ENCODE measurements at places on chromosomes 4 and X.

- no peak overlapping the region for H3K27ac ChIP-seq
- no peak for DNase-seq
- H3K4me1 ChIP-seq: no peaks in the 10 kb centered on the region
- no peaks in the 10 kb centered on the region for H3K27me3 ChIP-seq
- H3K36me3 ChIP-seq: no peaks in the 10 kb centered on the region
Measured at GRCh38 chrX:68634649-68635227, 12.7 kb upstream of the STARD8 start.

GRCh38 chrX:2458309-2458708, 42.5 kb downstream of the DHRSX start:
- no peaks in the 10 kb centered on the region for H3K4me1 ChIP-seq
- no peaks in the 10 kb centered on the region for H3K36me3 ChIP-seq
- no peaks in the 10 kb centered on the region for H3K27me3 ChIP-seq

DNA sequence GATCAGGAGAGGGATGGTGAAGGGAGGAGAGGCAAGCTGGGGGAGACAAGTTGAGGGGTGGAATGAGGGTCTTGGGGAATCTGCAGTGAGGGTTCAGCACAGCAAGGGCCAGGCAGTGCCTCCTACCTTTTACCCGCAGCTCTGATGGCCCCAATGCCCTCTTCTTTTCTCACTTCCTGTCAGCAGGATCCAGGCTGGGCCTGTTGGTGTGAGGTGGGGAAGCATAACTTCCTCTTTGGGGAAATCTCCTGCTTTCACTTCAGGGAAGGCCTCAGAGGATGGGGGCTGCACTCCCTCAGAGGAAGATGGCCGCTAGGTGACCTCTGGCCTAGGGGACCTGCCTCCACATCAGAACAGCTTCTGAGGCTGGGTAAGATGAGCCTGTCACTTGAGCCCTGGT, 36.5 kb downstream of the EFNB1 start:
- H3K4me3 ChIP-seq: no peak overlapping the region
- H3K4me1 ChIP-seq: peaks cover 16% of the 10 kb centered on the region
- no peak overlapping the region for H3K27ac ChIP-seq
- no peaks in the 10 kb centered on the region for H3K36me3 ChIP-seq

GRCh38 chr4:69759189-69759604, 1.2 kb downstream of the SULT1B1 start:
- H3K27ac ChIP-seq: no peak overlapping the region
- H3K4me1 ChIP-seq: peaks cover 7% of the 10 kb centered on the region
- no peaks in the 10 kb centered on the region for H3K36me3 ChIP-seq
- no peak for DNase-seq

- H3K36me3 ChIP-seq: peaks cover 6% of the 10 kb centered on the region
- no peak for DNase-seq
- no peak overlapping the region for H3K4me3 ChIP-seq
- no peak overlapping the region for H3K27ac ChIP-seq
- H3K4me1 ChIP-seq: peaks cover 26% of the 10 kb centered on the region
- H3K27me3 ChIP-seq: no peaks in the 10 kb centered on the region
Measured at GRCh38 chrX:118978451-118978850, 4.0 kb downstream of the LONRF3 start.

- no peak for DNase-seq
- no peaks in the 10 kb centered on the region for H3K4me1 ChIP-seq
- peaks cover 36% of the 10 kb centered on the region for H3K36me3 ChIP-seq
- no peak overlapping the region for H3K27ac ChIP-seq
- H3K27me3 ChIP-seq: no peaks in the 10 kb centered on the region
Measured at GRCh38 chr4:25821899-25822298, 40.9 kb downstream of the SEL1L3 start.

DNA sequence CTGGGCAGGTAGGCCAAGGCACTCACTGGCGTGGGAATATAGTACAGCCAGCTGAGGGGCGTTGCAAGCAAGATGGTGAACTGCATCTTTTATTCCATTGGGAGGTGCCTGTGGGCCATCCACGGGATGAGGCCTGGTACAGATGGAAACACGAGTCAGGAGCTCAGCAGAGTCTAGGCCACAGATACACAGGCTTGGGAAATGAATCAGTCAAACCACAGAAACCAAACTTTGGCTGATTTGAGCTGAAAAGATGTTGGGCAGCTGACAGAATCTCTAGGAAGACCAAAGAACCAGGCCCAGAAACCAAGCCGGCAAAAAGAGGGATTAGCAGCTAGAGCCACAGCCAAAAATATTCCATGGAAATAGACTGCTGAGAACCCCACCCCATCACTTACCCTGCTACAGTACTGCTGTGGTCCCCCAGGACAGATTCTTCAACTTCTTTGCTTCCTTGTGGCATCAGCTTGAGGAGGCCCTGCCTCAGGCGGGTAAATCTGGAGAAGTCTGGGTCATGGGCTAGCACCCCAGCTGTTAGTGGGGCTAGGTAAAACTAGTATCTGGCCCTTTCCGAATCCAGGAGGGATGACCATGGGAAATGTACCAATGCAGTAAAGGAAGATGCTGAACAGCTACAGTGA, 75.4 kb downstream of the TMEM131L start:
- H3K4me3 ChIP-seq: no peak overlapping the region
- peaks cover 7% of the 10 kb centered on the region for H3K36me3 ChIP-seq
- peaks cover 42% of the 10 kb centered on the region for H3K4me1 ChIP-seq
- no peak for DNase-seq

- no peak overlapping the region for H3K27ac ChIP-seq
- no peak overlapping the region for H3K4me3 ChIP-seq
- no peaks in the 10 kb centered on the region for H3K4me1 ChIP-seq
- no peaks in the 10 kb centered on the region for H3K36me3 ChIP-seq
- H3K27me3 ChIP-seq: no peaks in the 10 kb centered on the region
- no peak for DNase-seq
Measured at GRCh38 chr4:73776321-73776729, 36.0 kb downstream of the CXCL8 start.

DNA sequence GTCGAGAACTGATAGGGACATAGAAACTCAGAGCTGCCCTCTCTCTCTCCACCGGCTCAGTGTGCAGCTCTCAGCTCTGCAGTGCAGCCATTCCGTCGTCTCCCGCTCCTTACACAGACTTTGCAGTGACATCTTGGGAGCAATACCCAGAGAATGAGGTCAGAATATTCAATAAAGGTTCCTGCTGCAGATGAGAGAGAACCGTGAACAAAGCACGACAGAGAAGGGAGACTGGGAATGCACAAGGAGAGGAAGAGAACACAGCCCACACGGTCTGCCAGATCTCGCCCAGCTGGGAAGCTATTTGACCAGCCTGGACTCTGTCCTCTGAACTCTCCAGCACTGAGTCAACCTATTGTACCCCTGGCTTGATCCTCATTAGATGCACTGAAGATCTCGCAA, 118.0 kb upstream of the PPARGC1A start:
- no peaks in the 10 kb centered on the region for H3K36me3 ChIP-seq
- no peak overlapping the region for H3K27ac ChIP-seq
- H3K4me1 ChIP-seq: no peaks in the 10 kb centered on the region
- no peak overlapping the region for H3K4me3 ChIP-seq

GRCh38 chr4:151676301-151676700, 84.5 kb downstream of the GATB start:
- H3K27me3 ChIP-seq: no peaks in the 10 kb centered on the region
- no peaks in the 10 kb centered on the region for H3K4me1 ChIP-seq
- no peak overlapping the region for H3K4me3 ChIP-seq

GRCh38 chr4:107202744-107203143, 166.6 kb upstream of the DKK2 start:
- H3K27ac ChIP-seq: no peak overlapping the region
- H3K36me3 ChIP-seq: no peaks in the 10 kb centered on the region
- H3K27me3 ChIP-seq: no peaks in the 10 kb centered on the region
- no peak overlapping the region for H3K4me3 ChIP-seq
- H3K4me1 ChIP-seq: no peaks in the 10 kb centered on the region

GRCh38 chr4:74230902-74231499, 73.1 kb downstream of the MTHFD2L start:
- no peaks in the 10 kb centered on the region for H3K36me3 ChIP-seq
- H3K4me1 ChIP-seq: no peaks in the 10 kb centered on the region
- H3K27ac ChIP-seq: no peak overlapping the region
- no peak overlapping the region for H3K4me3 ChIP-seq

GRCh38 chr4:153850533-153851280, 61.8 kb upstream of the SFRP2 start:
- no peaks in the 10 kb centered on the region for H3K27me3 ChIP-seq
- DNase-seq: no peak
- no peaks in the 10 kb centered on the region for H3K4me1 ChIP-seq

- no peak for DNase-seq
- H3K4me3 ChIP-seq: no peak overlapping the region
- no peak overlapping the region for H3K27ac ChIP-seq
- no peaks in the 10 kb centered on the region for H3K4me1 ChIP-seq
Measured at GRCh38 chrX:25175743-25176142, 160.0 kb upstream of the ARX start.

DNA sequence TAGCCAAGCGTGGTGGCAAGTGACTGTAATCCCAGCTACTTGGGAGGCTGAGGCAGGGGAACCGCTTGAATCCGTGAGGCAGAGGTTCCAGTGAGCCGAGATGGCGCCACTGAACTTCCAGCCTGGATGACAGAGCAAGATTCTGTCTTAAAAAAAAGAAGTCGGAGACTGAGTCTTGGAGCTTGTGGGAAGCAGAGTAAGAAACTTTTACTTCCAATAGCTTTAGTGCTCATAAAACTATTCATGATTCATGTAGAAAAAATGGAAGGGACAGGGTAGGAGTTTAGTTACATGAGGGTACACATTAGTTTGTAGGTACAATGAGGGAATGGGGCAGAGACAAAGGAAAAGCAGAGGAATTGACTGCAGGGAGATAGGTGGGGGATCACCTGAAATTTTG, 19.3 kb downstream of the RAP2C start:
- no peak overlapping the region for H3K4me3 ChIP-seq
- H3K36me3 ChIP-seq: no peaks in the 10 kb centered on the region
- no peaks in the 10 kb centered on the region for H3K4me1 ChIP-seq
